Neural progenitor cell (in vitro differentiated cells): ENCODE measurements at places on chromosomes 2 and 18. TPM values are rescaled to one million over a fixed set of nuclear protein-coding genes. Genes with fewer than 3 reads are reported as not detected.

DNA sequence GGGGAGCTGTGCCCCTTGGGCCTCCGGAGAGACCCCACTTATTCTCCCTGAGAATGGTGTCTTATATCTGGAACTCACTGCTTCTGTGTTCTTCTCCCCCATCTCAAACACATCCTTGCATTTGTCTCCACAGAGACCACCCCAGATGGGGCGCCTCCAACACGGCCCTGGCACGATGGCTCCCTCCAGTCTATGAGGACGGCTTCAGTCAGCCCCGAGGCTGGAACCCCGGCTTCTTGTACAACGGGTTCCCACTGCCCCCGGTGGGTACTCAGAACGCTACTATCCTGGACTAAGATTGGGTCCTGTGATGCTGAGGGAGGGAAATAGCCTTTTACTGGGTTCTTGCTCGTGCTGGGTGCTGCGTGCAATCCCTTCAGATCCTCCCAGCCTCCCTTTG, 40.3 kb downstream of the TPO start:
- no peak for DNase-seq

GRCh38 chr2:143934626-143935481, 585.1 kb downstream of the ZEB2 start:
- DNase-seq, result no peak

DNA sequence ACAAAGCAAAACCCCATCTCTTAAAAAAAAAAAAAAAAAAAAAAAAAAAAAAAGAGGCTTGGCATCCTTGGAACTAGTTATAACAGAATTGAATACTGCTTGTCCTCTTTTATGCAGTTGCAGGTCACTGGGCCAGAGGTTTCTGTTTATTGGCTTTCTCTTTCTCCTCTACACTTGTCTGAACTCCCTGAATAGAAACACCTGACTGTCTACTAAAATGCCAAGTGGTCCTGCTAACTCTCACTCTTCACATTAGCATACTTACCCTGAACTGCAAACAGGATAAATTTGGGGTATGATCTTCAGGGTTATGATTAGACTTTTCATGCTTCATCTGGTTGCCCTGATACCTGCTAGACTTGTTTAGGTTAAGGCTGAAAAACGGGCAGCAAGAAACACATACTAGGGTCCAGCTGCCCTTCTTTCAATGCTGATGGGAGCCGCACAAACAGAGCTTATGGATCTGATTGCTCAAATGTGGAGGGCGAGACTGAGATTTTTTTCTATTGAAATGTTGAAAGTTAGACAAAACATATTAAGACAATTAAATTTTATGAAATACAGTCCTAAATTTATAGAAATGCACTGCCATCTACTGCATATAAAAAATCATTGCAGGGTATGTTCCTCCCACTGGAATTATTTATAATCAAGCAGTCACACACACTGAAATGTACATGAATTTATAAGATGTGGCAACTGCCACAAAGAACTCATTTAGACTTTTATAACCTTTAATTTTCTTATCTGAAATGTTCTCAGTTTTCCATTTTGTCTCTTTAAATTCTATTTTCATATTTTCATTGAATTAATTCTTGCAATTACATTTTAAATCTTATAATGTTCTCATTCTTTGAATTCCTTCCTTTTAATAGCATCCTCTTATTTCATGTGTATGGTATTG, 40.8 kb downstream of the GTF3C3 start:
- DNase-seq, result no peak

- no peak for DNase-seq
Observed at GRCh38 chr2:190462611-190463010, 54.5 kb downstream of the MFSD6 start.

GRCh38 chr2:20656561-20656960, 5.7 kb upstream of the HS1BP3 start:
- DNase-seq, result peak; percentile 51

GRCh38 chr2:202564226-202564625, 70.5 kb upstream of the FAM117B start:
- no peak for DNase-seq

DNA sequence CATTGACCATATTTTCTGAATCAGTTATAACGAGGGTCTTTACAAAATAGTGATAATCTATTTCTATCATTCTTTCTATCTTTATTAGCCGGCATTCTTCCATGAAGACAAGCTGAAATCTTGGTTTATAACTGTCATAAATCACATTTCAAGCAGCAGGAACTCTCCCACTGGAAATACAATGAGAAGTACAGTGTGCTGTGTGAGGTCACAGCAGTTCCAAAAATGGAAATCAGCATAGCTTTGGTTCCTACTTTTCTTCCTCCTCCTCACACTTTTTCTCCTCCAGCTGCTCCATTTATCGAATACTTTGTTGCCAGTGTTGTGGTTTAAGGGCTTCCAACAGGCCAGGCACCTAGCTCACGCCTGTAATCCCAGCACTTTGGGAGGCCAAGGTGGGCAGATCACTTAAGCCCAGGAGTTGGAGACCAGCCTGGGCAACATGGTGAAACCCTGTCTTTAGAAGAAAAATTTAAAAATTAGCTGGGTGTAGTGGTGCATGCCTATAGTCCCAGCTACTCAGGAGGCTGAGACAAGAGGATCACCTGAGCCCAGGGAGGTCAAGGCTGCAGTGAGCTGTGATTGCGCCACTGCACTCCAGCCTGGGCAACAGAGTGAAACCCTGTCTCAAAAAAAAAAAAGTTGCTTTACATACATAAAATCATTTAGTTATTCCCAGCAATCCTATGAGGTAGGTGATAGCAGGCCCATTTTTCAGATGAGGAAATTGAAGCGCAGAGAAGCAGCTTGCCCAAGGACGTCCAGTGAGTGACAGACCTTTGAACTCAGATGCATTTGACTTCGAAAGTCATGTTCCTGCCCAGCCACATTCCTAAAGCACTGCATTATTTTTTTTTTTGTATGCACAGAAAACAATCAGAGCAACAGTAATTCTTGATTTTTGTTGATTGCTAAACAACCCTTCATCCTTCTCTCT, 34.0 kb upstream of the GPR55 start:
- DNase-seq, result no peak

DNA sequence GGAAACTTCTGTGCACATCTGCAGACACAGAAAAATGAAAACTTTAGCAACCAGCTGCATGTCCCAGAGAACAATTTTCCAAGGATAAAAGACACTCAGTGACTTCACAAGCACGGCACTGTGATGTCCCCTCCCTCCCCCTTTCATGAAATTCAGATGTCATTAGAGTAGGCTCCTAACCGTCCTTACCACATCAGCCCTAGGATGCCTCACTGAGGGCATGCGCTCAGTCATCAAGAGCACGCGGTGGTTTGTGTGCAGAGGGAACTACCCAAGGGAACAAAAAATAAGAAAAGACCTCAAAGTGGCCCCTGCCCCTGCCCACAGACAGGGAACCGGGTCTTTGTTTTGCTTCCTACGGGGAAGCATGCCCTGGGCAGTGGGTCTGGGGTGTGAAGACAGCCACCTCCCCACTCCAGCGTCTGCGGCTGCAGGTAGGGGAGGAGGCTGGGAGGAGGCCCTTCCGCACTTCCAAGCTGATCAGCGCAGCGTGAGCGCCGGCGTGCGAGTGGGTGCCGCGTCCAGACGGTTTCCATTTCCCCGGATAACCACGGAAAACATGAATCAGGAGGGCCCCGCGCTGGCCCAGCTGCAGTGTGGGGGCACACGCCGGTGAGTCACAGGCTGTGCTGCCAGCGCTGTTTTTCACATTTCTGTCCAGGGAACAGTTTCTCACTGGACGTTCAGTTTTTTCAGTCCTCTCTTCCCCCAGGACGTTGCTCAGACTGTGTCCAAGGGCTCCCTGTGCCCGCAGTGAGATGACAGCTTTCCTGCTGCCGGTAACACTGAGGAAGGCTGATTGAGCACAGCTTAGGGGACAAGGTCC, 70.6 kb downstream of the COPS8 start:
- DNase-seq, result no peak

- DNase-seq, result no peak
Observed at GRCh38 chr2:144629935-144630334, 110.0 kb upstream of the ZEB2 start.

DNA sequence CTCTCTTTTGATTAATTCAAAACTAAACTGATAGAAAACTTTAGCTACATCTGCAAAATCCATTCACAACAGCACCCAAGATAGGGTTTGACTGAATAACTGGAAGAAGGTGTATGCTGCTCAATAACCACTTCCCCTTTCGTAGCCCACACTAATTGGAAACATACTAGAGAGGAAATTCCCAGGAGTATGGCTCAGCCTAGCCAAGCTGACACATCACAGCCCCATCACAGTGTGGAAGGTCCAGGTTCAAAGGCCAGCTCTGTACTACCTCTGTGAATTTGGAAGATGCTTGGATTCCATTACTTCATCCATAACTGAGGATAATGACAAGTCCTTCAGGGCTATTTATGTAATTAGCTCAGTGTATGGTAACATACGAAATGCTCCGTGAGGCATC, 185.4 kb downstream of the FBXO15 start:
- DNase-seq, result no peak

GRCh38 chr2:159124441-159124911, 156.0 kb downstream of the TANC1 start:
- DNase-seq, result no peak

GRCh38 chr2:128358941-128359731, 40.5 kb upstream of the HS6ST1 start:
- DNase-seq, result no peak

DNA sequence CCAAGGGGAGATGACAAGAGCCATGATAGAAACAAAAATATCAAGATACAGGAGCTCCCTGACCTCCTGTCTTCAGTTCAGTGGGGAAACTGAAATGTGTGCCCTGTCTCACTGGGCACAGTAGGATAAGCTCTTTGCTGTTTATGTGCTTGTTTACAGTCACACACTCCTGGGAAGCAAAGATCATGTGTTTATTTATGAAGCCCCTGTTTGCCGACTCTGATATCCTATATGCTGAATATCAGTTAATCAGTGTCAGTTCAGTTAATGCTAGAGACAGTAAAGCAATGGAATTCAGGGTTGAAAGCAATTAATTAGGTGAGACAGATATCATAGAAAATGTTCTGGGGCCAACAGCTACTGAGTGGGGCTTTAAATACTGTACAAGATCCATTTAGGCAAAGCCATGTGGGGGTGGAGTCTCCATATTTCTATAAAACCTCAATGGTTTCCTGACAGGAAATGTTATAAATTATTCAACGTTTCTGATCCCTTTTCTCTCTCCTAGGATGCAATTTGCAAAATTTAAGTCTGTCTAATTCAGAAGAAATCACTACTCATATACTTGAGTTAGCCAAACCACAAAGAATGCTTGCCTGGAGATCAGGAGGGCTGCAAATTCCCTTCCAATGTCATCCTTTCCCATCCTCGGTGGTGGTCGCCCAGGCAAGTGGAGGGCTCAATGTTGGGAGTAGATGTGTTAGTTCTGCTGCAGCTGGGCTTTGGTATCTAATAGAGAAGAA, 551.3 kb downstream of the CMPK2 start:
- no peak for DNase-seq

DNA sequence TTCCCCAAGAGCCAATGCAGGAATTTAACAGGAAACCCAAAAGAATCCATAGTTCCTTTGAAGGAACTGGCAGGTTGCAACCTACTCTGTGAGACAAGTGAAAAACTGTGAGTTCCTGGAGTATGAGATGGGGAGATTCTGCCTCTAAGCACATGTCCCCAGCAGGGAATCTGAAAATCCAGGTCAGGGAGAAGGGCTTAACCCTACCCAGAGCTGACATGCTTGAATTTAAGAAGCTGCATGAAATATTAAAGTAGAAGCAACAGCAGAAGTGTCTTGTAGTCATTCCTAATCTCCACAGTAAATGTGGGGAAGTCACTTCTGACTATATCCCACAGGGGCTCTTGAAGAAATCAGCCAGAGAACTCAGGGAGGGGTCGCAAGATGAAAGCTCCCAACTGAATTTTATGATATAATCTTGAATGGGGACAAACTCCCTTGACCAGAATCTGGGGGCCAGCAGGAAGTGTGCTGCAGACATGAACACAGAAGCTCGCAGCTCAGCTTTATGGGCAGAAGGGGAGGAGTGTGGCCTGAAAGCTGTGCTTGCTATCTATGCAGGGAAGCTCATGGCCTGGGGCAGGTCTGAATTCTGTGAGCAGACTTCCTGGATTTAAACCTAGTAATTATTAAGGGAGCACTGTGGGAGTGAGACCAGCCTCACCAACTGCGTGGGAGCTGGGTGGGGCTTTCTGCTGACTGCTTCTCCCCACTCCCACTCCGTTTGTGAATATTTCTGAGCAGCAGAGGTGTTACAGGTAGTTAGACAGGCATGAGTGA, 184.1 kb upstream of the KYNU start:
- DNase-seq, result no peak

DNA sequence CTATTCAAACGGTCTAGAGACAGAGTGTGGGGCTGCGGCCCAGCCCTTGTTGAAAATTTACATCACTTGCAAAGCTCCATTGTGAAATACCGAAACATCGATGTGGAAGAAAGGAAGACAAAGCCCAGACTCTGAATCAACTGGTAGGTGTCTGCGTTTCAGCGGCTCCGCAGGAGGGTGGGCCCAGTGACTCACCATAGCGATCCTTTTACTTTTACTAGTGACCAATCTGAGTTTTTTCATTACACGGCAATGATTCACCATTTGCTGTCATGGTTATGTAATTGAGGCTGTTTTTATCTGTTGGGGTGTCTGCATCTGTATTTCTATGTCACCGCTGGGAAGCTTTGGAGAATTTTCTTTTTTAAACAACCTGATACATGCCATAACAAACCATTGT, 66.6 kb upstream of the ODC1 start:
- DNase-seq, result no peak

GRCh38 chr2:217824223-217824622, 178.6 kb downstream of the TNS1 start:
- no peak for DNase-seq

DNA sequence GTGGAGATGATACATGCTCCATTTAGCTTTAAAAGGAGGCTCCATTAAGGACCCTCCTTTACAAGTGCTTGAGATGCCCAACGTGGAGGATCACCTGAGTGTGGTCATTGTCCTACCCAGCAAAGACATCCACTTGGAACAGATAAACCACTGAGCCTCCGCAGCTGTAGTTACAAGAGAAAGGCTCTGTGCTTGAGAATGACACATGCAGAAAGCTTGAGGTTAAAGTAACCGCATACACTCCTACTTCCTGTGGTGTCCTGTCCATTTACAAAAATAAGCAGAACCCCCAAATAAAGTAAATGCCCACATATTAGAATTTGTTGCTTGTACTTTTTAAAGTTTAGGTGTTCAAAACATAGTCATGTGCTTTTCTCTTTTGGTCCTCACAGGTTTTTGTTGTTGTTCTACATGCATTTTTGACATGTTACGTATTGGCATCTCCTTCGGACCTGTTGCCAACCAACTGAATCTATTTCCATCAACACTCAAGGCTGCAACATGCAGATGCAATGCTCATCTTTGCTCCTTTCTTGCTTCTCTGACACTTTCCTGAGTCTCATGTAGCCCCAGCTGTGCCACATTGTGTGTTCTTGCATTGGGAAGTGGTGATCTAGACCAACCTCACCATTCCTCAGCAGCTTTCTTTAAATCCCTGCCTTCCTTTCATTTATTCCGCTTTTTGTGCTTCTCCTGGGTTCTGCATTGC, 56.0 kb downstream of the SERPINB7 start:
- DNase-seq, result no peak

- DNase-seq, result no peak
Observed at GRCh38 chr2:20472569-20472968, 25.7 kb downstream of the RHOB start.

The INO80C gene
- 12.6 and 13.2 TPM in 2 replicates for total RNA-seq

The TFCP2L1 gene
- total RNA-seq, result 0.04 and 0.06 TPM in 2 replicates

The CGREF1 gene
- total RNA-seq, result 2.1 and 3.0 TPM in 2 replicates

The HOXD8 gene
- not detected in 2 replicates for total RNA-seq

The BCL11A gene
- total RNA-seq, result 0.67 and 1.0 TPM in 2 replicates

The MAL gene
- total RNA-seq, result not detected in 2 replicates

The GREB1L gene
- 251 and 278 TPM in 2 replicates for total RNA-seq

The CLK1 gene
- total RNA-seq, result 126 and 253 TPM in 2 replicates

The HOXD4 gene
- total RNA-seq, result not detected in 2 replicates

The TPRKB gene
- total RNA-seq, result 96.8 and 157 TPM in 2 replicates
